ENCODE measurements at places on chromosomes 4 and X. TPM values are rescaled to one million over a fixed set of nuclear protein-coding genes. Genes with fewer than 3 reads are reported as not detected.
A peak's percentile ranks its signal among the peaks of the same experiment; 100 is the strongest.

DNA sequence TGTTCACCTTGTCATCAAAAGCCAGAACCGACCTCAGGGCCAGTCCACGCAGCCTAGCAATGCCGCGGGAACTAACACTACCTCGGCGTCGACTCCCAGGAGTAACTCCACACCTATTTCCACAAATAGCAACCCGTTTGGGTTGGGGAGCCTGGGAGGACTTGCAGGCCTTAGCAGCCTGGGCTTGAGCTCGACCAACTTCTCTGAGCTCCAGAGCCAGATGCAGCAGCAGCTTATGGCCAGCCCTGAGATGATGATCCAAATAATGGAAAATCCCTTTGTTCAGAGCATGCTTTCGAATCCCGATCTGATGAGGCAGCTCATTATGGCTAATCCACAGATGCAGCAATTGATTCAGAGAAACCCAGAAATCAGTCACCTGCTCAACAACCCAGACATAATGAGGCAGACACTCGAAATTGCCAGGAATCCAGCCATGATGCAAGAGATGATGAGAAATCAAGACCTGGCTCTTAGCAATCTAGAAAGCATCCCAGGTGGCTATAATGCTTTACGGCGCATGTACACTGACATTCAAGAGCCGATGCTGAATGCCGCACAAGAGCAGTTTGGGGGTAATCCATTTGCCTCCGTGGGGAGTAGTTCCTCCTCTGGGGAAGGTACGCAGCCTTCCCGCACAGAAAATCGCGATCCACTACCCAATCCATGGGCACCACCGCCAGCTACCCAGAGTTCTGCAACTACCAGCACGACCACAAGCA, 898 bp downstream of the UBQLN2 start:
- DNase-seq: peak; percentile 69

- no peak for DNase-seq
These were observed 56.8 kb upstream of the FAT1 start for GRCh38 chr4:186780291-186781031.

GRCh38 chr4:4780729-4781244, 78.7 kb upstream of the MSX1 start:
- no peak for DNase-seq

DNA sequence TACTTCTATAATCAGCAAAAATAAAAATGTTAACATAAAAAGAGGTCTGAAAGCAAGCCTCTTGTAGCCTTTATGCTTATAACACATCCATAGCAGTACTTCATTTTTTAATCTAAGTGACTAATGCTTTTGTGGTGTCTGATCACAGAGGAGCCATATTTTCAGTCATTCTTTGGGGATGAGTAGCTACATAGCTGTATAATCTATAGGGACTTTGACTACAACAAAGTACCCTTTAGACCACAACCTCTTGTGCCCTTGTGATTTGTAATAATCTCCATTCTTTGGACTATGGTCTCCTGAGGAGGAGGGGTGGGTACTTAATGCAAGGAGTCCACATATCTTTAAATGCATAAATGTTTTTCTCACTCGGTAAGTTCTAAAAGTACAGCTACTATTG, 9.6 kb downstream of the DRP2 start:
- DNase-seq: no peak

DNA sequence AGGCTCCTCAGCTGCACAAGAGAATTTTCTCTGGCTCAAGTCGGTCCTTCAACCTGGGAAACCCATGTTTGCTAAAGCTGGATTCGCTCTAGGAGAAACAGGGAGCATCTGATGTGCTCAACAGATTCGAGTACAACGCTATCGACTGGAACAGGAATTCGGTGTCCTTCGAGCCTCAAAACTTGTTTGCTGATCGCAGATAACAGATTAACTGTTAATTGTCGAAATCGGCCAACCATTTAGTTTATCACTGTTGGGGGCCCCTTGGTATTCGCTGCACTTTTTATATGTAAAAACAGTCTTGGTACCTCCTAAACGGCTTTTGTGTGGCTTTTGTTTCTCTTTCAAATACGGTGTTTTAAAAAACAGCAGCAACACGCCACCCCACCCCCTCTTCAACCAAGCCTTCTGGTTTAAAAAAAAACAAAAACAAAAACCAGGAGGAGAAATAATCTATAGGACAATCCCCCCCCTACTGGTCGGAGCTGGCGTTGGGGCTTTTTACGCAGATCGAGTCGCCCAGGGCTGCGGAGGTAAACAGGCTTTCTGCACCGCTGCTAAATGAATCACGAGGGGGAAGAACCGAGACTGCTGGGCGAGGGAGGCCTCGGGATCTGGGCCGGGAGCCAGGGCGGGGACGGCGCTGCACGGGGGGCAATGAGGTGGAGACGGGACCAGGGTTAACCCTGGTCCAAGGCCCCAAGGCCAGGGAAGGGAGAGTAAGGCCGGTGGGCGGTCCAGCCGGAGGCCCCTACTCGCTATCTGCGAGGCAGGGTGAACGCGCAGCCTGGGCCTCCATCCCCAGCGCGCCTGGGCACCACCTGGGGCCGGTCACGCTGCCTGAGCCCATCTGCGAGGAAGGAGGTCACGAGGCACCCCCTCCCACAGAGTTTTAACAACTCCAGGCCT, 71.7 kb upstream of the BCOR start:
- peak; percentile 85 for DNase-seq

SYTL5 gene
- 0.09 TPM for total RNA-seq

DNA sequence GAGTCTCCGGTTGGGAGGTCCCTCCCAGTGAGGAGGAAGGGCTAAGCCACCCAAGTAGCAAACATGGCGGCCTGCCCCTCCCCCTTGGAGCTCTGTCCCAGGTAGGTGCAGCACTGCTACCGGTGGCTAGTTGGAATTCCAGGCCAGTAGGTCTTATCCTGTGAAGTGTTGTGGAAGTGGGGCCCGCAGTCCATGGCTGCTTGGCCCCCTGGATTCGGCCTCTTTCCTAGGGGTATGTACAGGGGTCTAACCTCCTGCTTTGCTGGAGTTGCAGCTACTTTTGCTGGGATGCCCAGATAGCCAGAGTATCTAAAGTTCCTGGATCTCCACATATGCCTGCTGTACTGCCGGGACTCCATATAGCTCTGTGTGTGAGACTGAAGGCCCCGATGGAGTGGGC, 9.9 kb upstream of the TMSB15C start:
- DNase-seq: peak; percentile 64

CXorf49B gene
- not detected for total RNA-seq

Data from posterior vena cava (tissue), 2 donors.